ENCODE measurements at places on chromosomes 16 and 17.
A peak's percentile ranks its signal among the peaks of the same experiment; 100 is the strongest.

DNA sequence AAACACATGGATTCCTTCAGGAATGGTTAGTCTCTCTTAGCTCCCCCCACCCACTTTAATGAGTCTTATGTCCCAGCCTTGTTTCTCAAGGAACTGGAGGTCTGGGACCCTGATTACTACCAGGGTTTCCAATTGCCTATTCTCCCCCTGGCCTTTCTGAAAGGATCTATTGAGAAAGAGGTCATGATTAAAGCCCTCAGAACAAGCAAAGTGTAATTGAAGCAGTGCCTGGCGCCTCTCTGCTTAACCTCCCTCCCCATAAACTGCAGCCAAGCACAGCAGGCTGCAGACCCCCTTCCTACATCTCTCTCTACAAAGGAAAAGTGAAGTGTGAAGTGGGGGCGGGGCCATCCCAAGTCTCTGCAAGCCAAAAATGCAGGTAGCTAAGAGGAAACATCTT lies 159.7 kb upstream of the CDH11 start:
- DNase-seq = no peak

- peak; percentile 80 for DNase-seq
Measured at GRCh38 chr17:8162233-8162996, at the start of gene VAMP2. VAMP2 (minus strand) TSS chr17:8162948; CDS start chr17:8162879, 69 bp downstream.

- no peak for DNase-seq
Measured at GRCh38 chr17:1074886-1075605, 78.1 kb downstream of the TIMM22 start.

- DNase-seq = no peak
Measured at GRCh38 chr17:11779892-11780291, 181.6 kb downstream of the DNAH9 start.

DNA sequence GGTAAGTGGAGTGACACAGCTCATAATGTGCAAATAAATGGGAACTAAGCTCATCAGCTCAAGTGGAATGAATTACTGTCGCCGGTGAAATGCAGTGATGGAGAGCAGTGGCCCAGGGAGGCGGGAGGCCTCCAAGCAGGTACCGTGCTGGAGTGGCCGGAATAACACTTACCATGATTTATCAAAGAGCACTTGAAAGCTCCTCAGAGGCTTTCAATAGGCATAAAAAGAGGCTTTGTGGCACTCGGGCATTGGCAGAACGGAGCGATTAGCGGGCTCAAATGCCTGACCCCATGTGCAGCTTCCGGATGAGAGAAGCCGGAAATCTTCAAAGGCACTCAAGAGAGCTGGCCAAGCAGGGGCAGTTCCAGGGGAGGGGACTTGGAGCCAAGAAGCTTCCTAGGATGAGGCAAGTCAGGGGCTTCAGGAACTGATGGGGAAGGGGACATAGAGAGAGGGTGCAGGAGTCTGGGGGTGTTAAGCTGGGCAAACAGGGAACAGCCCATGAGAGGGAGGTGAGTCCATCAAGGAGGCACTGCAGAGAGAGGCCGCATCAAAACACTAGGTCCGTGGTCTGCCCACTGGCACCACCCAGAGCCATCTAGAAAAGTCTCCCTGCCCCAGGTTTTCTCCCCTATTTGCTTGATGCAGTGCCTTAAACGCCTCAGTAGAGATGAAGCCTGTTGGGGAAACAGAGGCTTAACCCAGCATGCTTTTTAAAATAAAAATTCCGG lies 144.0 kb upstream of the IRX6 start:
- DNase-seq = no peak

- no peak for DNase-seq
Measured at GRCh38 chr17:6926667-6927066, 69.2 kb upstream of the ALOX12 start.

GRCh38 chr17:8614988-8615387 lies 15.5 kb downstream of the MYH10 start:
- no peak for DNase-seq

DNA sequence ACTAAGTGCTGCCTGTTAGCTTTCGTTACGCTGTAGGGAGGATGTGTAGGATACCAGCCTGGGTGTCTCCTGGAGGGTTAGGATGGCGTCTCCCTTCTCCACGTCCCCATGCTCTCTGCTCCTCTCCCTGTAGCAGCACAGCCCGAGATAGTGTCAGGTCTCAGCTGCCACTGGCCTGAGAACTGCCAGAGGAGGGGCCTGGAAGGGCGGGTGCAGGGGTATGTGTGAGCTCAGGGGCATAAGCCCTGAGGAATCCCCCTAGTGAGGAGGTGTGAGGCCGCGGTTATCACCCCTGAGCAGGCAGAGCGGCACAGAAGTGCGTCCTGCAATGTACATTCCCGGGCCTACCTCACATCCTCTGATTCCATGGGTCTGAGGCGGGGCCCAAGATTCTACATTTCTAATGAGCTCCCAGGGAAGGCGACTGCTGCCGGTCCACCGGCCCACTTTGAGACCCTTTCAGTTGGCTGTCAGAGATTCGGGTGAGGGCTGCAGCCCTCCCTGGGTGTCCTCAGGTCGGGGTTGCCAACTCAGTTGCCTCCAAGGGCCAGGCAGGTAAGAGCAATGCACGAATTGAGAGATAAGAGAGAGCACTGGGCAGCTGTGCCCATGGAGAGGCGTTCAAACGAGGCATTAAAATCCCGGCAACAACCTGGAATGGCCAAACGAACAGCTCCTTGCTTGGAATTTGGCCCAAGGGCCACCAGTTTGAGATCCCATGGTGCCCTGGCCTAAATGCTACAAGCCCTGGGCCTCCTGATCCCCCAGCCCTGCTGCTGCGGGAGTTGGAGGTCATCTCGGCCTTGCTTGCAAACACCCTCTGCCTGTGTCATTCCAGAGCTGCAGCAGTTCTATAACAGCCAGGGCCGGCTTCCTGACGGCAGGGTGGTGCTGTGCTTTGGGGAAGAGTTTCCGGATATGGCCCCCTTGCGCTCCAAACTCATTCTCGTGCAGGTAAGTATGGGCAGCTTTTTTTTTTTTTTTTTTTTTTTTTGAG lies 20.6 kb downstream of the IRF8 start:
- DNase-seq = no peak

DNA sequence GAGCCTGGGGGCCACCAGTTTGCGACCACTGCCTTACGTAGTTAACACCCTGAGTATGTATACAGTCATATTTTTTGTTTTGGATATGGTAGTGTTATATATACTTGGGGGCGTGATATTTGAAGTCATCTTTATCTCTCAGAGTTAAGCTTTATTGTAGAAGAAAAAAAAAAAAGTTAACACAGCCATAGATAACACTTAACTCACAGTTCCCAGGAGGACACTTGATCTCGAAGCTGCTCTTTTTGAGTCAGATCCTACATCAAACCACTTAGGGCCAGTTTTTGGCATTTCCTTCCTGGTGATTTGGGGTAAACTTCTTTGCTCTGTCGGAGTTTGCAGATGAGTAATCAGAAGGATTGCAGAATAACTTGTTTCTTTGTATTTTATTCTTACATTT lies 5.8 kb downstream of the ITPRIPL2 start:
- no peak for DNase-seq

- no peak for DNase-seq
Measured at GRCh38 chr16:9225527-9226316, 134.3 kb downstream of the HAPSTR1 start.

DNA sequence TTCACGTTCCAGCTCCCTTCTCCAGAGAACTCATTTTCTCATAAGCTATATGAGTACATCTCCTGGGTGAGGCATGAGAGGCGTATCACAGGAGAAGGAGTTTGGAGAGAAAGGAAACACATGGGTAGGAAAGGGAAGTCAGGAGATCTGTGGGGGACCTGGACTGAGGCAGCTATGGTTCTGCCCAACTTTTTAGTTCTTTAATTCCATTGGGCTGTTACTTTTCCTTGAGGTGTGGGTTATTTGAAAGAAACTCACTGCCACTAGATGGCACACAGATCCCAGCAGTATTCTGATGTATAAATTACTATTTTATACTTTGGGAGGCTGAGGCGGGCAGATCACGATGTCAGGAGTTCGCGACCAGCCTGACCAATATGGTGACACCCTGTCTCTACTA lies 63.6 kb downstream of the NUP93 start:
- DNase-seq = peak; percentile 7

DNA sequence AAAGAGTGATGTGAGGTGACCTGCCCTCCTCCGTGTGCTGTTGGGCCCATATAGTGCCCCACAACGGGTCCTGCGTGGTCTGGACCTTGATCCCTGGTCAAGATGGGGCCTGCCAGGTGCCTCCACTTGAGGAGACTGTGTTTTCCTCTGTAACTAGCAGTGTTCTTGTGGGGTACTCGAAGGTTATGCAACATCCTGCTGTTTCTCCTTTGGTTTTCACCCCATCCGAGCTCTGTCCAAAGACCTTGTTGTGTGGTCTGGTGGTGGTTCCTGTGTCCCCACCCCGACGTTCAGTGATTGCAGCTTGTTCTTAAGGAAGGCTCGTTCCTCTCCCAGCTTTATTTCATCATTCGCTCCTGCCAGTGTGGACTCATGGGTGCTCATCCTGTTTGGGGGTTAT lies 38.7 kb upstream of the ZNF750 start:
- no peak for DNase-seq

GRCh38 chr17:7748076-7748775 lies 30.7 kb downstream of the DNAH2 start:
- no peak for DNase-seq

- no peak for DNase-seq
Measured at GRCh38 chr16:68722119-68723024, 14.7 kb upstream of the CDH1 start.

- no peak for DNase-seq
Measured at GRCh38 chr16:2155977-2156848, 631 bp downstream of the TRAF7 start.

DNA sequence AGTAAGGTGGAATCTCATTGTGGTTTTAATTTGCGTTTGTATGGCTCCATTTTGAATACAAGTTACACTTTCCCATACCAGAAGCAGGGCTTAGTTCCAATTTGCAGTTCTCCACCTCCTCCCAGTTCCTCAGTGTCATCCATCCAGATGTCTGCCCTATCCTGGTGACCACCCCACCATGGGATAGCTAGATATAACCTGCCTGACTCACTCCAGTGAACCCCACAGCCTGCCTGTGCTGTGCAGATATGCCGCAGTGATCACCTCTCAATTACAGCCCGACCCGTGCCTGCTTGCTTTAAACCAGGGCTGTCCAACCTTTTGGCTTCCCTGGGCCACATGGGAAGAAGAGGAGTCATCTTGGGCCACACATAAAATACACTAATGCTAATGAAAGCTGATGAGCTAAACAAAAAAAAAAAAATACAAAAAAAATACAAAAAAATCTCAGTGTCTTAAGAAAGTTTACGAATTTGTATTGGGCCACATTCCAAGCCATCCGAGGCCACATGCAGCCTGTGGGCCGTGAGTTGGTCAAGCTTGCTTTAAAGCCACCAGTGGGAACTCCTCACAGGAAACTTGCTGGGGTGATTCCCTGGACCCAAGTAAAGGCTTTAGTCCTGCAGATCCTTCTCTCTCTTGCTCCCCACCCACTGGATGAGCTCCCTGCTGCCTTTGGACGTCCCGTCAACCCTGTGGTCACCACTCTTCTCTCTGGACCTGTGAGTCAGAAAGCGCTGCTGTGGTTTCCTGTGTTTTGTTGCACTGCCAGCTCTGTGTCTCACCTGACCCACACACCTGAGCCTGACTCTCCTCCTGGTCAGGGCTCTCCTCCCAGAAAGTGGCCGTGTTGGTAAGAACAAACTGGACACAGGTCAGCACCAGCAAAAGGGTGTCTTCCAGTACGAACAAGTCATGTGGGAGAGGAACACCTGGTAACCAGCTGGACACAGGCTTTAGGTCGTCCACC lies 83.0 kb downstream of the EMP2 start:
- no peak for DNase-seq

- DNase-seq = no peak
Measured at GRCh38 chr16:82301146-82301755, 131.2 kb upstream of the MPHOSPH6 start.

DNA sequence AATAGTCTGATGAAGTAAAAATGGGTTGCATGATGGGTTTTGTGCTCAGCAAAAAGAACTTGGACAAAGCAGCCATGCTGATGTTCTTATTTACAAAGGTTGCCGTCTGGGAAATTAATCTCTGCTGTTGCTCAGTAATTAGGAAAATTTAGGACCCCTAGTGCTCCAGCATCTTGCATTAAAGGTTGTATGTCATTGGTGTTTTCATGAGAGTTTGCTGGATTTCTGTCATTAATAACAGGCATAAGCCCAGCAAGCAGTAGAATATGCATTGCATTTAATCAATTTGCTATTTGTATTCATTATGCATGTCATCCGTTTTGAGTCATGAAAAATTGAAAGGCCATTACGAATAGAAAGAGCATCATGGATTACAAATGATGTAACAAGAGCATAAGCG lies 45.3 kb upstream of the C16orf78 start:
- DNase-seq = no peak

DNA sequence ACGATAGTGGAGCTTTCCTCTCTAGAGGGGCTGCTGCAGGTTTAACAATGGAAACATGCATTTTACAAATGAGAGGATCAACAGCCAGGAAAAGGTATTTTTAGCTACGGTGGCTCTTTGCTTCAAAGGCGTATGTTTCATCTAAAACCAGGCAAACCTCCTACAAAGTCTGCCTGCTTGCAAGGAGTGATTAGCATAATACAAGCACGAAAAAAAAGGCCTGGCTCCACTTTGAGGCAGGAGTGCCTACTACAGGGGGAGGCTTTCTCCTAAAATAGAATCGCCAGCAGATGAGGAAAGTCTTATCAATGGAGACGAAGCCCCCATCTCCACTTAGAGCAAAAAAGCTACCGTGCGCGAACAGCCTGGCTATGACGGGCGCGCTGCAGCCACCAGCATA lies 27.1 kb upstream of the MTSS2 start:
- DNase-seq = no peak

- no peak for DNase-seq
Measured at GRCh38 chr17:70810609-70811008, 641.3 kb downstream of the KCNJ2 start.

GRCh38 chr17:78082988-78083387 lies 45.6 kb downstream of the TMC6 start:
- no peak for DNase-seq

DNA sequence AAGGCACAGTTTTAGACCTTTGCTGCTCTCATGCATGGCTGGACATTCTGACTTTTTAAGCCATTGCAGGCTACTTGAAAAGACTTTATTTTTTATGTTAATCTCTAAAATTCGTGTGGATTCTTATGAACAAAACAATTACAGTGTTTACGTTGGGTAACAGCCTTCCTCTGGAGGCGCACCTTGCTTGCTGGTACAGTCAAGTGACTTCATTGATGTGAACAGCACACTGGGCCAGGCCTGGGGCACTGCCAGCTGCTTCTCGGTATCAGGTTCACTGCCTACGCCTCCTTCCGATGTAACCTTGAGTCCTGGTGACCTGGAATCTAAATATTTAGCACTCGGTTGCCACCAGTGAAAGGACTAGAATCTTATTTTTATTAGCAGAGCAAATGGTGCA lies 27.8 kb downstream of the MARCHF10 start:
- no peak for DNase-seq

GRCh38 chr16:55021595-55022475 lies 91.2 kb downstream of the IRX5 start:
- no peak for DNase-seq

- DNase-seq = peak; percentile 58
Measured at GRCh38 chr17:40317345-40317873, 8.4 kb downstream of the RARA start.

- DNase-seq = no peak
Measured at GRCh38 chr17:74785096-74785980, 9.2 kb upstream of the NAT9 start.

All from CD4-positive, alpha-beta T cell treated with Interleukin-2 at 100 ng/mL for 4 hours (primary cell).